ENCODE measurements at places on chromosomes 13 and 19. TPM values are rescaled to one million over a fixed set of nuclear protein-coding genes. Genes with fewer than 3 reads are reported as not detected.

Gene PEX11G
- 10.5 TPM for total RNA-seq

- no peak for DNase-seq
Measured at GRCh38 chr13:92513672-92514071, 712.9 kb upstream of the GPC6 start.

- no peak for DNase-seq
Measured at GRCh38 chr13:80400164-80400864, 59.4 kb upstream of the SPRY2 start.

DNA sequence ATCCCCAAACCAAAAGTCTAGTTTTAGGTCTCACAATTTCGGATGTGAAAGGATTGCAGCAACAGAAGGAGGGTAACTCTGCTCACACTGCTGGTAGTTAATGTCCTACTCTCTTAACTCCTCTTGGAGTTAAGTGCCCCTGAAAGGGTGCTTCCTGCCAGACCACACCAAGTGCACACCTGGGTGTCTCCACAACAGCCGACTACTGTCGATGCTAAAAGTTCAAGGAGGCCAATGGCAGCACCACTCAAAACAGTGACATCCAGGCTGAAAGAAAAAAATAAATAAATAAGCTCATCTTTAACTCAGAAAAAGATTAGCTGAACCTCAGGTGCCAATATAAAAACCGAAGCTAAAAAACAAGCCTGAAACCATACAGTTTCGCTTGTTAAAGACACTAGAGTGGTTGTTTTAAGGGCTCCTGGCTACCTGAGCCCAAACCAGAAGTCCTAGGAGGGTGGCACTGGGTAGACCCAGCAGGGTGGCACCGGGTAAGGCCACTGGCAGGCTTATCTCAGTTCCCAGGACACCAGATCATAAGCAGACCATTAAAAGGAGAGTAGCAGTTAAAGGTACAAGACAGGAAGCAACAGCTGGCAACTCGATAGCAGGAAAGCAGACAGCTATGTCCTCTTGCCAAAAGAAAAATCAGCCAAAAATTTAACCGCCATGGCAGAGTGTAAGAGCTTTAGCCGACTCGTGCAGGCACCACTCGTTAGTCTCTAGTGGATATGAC is 39.3 kb downstream of the BRD4 start:
- no peak for DNase-seq
